ENCODE measurements at places on chromosomes 6 and 20. TPM values are rescaled to one million over a fixed set of nuclear protein-coding genes. Genes with fewer than 3 reads are reported as not detected.

Gene SLPI
- 0.17 TPM for total RNA-seq

Gene SCRT2
- total RNA-seq = not detected

Gene ATAT1
- total RNA-seq = 3.9 TPM

Gene ZNF322
- total RNA-seq = 17.3 TPM

Gene PSMF1
- total RNA-seq = 26.4 TPM

Gene RFX6
- not detected for total RNA-seq

Gene HLA-DPA1
- total RNA-seq = 1.0 TPM

Gene ADGB
- total RNA-seq = not detected

DNA sequence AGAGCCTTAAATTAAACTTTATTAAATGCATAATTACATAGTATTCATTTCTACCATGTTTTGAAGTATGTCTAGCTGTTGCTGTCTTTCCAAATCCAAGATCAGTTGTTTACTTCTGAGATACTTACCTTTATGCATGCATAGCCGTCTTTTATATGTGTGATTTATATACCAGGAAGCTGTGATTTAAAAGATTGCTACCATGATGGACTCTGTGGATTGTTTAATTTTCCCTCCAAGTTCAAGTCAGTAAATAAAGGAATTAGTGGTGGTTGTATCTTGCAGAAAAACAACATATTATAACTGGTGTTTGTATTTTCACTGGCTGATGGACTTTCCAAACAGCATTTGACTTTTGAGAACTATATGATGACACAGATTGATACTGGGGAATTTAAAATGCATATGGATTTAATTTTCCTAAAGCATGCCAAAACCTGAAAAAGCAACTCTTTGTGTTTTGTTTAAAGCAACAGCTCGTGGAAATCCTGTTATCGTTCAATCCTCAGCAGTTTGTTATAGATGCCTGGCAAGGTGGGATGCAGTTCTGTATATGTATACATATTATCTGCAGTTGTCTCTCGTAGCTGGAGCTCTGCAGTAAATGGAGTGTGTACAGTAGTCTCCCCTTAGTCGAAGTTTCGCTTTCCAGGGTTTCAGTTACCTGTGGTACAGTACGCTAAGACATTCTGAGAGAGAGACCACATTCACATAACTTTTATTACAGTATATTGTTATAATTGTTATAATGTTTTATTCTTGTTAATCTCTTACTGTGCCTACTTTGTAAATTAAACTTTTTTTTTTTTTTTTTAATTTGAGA is 77.1 kb downstream of the CBFA2T2 start:
- no peak for DNase-seq

DNA sequence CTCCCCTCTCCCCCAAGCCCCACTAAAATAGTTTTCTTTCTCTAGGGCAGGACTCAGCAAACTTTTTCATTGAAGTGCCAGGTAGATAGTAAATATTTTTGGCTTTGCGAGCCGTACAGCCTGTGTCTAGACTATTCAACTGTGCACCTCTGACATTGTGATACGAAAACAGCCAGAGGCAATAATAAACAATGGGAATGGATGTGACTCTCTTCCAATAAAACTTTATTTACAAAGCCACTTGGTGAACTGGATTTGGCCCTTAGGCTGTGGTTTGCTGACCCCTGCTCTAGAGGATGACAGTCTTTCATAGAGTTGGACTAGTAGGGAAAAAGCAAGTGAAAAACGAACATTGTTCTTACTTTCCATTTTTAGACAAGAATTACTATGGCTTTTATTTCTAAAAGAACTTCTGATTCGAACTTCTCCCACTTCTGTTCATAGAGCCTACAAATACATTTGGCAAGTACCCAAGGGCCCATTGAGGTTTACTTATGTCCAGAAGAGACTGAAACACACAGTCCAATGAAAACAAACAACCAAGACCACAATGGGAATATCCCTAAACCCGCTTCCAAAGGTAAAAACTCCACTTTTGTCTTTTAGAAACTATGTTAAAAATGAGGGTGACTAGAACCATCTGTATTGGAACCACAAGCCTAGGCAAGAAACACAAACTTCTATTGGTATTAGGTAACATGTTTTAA is 46.4 kb upstream of the CDKAL1 start:
- DNase-seq = peak; percentile 87

DNA sequence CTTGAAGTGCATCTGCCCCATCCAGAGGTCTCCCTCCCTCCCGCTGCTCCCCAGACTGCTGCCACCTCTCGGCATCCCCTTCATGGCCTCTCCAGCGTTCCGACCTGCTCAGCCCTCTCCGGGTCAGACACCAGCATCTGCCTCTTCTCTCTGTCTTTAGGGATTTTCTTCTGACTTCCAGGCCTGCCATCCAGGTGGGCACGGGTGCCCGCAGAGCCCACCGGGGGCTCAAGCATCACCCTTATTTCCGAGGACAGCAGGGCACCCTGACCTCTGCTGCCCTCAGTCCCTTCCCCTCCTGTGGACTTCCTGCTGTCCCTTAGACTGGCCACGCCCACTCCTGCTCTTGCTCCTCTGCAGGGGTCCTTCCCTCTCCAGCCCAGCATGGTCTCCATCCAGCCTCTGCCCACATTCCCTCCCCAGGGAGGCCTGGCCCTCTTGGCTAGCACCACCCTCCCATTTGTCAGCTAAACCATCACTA is 3.3 kb downstream of the NPEPL1 start:
- DNase-seq = no peak

- no peak for DNase-seq
Measured at GRCh38 chr20:64102647-64103354, 4.6 kb downstream of the NPBWR2 start.

DNA sequence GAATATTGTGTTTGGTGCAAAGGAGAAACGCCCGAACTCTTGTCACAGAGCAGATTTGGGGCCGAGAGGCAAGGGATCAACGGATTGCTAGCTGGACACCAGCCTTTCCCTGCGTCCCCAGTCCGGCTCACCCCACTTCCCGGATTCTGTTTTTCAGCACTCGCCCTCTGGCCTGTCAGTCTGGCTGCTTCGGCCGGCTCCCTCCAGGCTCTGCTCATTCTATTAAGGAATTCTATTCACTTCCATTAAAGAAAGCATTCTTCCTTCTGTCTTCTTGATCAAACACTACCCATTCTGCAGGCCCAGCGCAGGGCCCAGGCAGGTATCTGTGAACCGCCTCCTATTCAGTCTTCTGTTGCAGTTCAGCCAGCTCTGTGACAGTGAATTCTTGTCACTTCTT is 91.7 kb downstream of the RNF182 start:
- DNase-seq = no peak

DNA sequence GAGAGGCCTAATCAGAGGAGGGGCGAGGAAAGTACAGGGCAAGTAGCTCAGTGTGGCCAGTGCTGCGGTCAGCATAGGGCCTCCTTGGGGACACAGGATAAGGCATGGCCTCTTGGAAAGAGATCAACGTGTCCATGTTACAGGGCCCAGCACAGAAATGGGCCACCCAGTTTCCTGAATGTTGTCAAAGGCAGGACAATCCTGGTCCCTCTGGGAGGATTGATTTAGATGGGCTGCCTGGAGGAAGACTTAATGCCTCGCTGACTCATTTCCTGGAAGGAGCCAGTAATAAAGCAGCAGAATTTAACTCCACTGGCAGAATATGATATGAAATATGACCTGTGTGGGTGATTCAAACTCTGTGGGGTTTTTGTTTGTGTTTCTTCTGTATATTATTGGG is 16.6 kb downstream of the DDO start:
- DNase-seq = no peak

DNA sequence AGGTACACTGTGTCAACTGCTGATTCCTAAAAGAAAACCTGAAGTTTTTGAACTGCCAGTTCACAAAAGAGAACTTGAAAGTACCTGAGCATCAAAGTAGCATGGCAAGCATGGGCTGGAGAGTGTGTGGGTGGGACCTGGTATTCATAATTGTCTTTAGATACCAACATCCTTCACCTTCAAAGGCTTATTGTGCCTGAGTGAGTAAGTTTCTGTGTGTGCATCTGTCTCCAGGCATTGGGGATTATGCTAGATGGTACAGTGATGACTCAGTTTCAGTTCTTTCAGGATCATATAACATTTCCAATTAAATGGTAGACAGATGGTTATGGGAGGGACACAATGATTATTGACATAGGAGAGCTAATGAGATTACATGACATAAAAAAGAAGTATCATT is 238.5 kb downstream of the ZFAND3 start:
- DNase-seq = peak; percentile 76

DNA sequence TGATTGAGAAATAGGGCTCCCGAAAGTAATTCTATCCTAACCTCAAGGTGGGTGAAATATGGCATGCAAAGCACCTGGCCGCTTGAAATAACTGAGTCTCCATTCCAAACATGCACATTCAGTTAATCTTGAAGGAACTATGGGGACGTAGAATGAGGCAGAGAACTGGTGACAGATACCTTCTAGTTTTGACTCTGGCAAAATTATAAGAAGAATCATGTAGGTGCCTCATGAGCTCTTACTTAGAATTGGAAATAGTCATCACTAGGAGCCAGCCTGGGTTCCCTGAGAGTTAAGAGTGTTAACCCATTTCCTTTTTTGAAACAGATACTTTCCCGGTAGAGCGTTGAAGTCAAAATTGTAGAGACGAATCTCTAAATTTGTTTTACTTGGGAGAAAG is 49.3 kb downstream of the RPF2 start:
- no peak for DNase-seq

GRCh38 chr20:63079971-63080370 is 73.2 kb upstream of the BHLHE23 start:
- no peak for DNase-seq

GRCh38 chr20:37414224-37415035 is 68.5 kb downstream of the SRC start:
- no peak for DNase-seq

GRCh38 chr20:24566656-24567055 is 97.2 kb downstream of the SYNDIG1 start:
- DNase-seq = no peak

DNA sequence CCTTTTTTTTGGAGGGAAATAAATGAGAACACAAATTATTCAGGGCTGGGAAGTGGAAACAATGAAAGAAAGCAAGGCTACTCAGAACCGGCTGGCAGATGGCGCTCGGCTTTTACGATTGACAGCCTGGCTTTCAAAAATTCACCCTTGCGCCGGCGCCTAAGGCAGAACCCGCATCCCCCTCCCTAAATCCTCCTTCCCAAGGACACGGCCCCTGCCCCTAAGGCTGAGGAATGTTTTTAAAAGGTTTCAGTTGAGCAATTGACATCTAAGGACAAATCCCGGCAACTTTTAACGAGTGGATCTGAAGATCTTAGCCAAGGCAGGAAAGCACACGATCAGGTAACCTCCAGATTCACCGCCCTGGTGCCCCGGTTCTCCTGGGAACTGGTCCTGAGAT is 16.3 kb downstream of the GNAS start:
- peak; percentile 28 for DNase-seq

DNA sequence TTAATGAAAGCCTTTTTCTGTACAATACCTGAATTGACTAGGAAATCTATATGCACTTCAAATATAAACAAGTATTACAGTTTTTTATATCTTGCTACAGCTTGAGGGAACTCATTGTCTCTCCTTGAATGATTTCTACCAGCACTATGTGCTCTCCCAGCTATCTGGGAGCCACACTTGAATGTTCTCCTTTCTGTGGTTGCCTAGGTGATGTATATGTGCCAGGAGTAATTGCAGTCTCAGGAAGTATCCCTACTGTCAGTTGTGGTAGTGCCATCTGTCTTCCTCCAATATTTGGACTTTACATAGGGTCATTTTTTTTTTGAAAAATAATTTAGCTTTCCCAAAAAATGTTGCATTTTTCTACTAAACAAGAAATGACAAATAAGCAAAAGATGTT is 288.0 kb upstream of the PLCB4 start:
- no peak for DNase-seq

DNA sequence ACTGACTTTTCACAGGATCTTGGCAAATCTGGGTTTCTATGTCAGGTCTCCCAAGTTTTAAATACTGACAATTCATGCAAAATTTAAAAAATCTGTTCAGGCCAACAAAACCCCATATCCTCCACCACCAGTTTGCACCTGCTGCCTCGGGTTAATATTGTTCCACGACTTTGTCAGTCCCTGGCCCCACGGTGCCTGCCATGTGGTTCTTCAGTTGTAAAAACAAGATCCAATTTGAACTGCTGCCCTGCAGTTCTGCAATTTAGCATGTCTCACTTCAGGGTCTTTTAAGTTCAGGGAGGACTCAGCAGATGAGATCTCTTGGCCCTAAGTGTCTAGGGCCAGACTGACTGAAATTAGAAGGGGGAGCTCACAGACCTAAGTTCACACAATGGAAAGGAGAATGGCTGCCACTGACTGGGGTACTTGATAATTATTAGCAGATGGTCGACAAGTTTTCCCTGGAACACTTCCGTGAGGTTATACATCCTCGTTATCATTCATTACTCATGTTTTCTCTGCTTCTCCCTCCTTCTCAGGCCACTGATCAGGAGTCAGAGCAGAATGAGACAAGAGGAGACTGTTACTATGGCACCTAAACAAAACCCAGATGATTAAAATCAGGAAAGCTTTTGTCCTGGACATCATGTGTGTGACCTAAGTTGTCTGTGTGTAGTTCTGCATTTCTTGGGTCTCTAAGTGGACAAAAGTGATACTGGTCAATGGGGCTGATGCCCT is 223.6 kb downstream of the KIF16B start:
- DNase-seq = no peak

- DNase-seq = no peak
Measured at GRCh38 chr6:2558861-2559801, 191.6 kb downstream of the MYLK4 start.

- DNase-seq = peak; percentile 69
Measured at GRCh38 chr6:140846503-140847261, 1286.0 kb upstream of the GJE1 start.

DNA sequence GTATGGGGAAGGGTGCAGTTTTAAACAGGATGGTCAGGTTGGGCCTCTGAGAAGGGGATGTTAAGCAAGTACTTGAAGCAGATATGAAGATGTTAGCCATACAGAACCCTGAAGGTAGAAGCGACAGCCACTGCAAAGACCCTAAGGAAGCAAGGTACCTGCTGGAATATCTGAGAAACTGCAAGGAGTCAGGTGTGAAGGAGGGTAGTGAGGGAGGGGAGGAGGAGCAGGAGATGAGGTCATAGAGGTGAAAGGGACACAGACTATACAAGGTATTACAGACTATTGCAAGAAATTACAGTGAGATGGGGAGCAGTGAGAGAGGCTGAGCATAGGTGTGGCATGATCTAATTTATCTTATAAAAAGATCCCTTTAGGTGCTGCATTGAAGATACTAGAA is 22.2 kb upstream of the DEFB112 start:
- no peak for DNase-seq

DNA sequence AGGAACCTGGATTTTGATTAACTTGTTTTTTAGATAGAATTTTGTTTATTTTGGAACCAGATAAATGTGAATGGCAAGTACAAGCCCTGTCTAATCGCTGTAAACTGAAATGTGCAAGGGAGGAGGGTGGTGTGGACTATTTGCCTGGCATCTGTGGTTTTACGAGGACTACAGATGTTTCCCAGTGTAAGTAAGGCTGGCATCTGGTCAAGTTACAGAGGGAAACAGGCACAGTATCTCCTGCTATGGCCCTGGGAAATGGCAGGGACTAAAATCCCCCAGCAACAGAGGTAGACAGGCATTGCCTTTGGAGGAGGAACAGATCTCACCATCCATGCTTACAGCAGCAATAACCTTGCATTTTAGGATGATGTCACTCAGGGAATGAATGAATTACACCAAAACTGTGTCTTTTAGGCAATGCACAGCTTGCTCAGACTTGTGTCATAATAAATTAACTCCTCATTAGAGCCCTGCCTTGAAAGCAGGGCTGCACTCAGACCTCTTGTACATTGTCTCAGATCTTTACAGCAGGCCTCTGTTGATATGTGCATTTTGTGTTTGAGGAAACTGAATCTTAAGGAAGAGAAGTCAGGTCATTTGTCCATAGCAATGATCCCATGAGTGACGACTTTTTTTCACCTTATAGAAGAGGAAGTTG is 96.2 kb downstream of the TCP11 start:
- no peak for DNase-seq

- no peak for DNase-seq
Measured at GRCh38 chr6:28296520-28297060, 15.2 kb downstream of the PGBD1 start.

Measured in fibroblast of lung (primary cell).